ENCODE measurements at places on chromosomes 13 and 19.

DNA sequence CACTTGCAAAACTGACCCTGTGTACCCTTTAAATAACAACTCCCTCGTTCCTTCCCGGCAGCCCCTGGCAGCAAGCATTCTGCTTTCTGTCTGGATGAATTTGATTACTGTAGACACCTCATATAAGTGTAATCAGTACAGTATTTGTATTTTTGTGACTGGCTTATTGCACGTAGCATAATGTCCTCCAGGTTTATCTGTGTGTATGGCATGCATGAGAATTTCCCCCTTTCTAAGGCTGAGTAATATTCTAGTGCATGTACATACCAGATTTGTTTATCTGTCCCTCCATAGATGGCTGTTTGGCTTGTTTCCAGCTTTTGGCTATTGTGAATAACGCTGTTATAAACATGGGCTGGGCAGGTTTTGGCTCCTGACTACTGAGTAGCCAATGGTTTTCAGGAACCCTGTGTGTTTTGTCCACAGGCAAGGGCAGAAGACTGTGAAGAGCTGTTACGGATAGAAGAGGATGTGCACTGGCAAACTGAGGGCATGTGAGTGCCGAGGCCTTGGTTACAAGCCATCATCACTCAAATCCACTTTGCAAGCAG lies 98.0 kb downstream of the ESD start:
- DNase-seq, result no peak

- DNase-seq, result no peak
These were observed 397.2 kb downstream of the SLITRK1 start for GRCh38 chr13:83485101-83485500.

DNA sequence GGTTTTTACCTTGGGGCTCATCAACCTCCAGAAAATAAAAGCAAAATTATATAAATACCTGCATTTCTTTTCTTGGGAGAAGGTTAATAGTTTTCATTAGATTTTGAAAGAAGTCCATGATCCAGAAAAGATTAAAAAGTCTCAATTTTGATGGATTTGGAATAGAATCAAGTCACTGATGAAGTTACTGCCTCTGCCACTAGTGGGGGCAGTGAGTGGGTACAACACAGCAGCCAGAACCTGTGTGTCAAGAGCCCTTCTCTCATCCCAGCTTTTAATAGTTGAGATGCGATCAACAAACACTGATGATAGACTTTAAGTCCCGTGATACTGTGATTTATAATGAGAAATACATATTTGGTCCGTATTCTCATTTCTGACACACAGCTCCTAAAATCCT lies 686.7 kb downstream of the DIAPH3 start:
- DNase-seq, result no peak

- no peak for DNase-seq
These were observed 69.0 kb downstream of the PCDH9 start for GRCh38 chr13:67161176-67161575.

DNA sequence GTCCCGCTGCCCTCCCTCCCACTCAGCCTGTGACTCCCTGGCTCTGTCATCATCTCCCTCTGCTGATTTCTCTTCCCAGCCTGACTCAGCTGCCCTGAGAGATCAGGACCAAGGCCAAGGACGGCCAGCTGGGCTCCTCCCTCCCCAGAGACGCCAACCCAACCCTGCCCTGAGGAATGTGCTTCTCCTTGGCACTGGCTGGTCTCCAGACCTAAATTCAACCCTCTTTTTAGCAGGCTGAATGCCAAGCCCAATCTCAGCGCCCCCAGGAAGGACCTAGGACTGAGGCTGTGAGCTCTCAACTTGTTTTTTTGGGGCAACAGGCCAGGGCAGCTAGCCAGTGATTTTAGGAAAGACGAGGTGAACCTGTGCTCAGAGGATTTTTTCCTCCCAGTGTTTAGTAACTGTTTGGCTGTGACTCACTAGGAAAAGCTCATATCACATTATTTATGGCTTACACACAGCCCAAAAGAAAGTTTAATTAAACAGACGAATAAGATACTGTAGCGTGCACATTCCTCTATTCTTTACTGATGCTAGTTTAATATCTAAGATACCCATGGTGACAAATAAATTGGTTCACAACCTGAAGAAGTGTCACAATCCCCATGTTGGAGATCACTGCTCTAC lies 7.4 kb upstream of the IGFL1 start:
- DNase-seq, result no peak

- no peak for DNase-seq
These were observed 21.3 kb upstream of the CCNP start for GRCh38 chr19:40247735-40248262.

DNA sequence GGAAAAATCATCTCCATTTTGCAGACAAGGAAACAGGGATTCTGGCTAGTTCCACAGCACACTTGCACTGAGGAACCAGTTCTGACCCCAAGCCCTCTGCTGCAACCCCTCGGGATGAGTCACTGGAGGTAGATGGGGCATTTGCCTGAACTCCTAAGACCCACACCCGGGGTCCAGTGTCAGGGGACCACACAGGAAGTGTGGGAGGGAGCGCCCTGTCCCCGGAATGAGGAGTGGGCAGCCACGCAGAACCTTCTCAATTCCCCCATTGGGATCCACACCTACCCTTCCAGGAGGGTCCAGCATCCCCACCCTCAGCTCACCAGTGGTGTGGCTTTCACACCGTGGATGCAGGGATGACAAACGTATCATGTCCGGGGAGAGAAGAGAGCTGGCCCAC lies 62.7 kb downstream of the TSHZ3 start:
- DNase-seq, result no peak

GRCh38 chr19:51142119-51142518 lies at the start of gene SIGLEC7:
TSS of gene SIGLEC7 (plus strand) at chr19:51142301. CDS start at chr19:51142370, 69 bp downstream.
- DNase-seq, result no peak

GRCh38 chr13:34020388-34020787 lies 202.4 kb downstream of the RFC3 start:
- no peak for DNase-seq

DNA sequence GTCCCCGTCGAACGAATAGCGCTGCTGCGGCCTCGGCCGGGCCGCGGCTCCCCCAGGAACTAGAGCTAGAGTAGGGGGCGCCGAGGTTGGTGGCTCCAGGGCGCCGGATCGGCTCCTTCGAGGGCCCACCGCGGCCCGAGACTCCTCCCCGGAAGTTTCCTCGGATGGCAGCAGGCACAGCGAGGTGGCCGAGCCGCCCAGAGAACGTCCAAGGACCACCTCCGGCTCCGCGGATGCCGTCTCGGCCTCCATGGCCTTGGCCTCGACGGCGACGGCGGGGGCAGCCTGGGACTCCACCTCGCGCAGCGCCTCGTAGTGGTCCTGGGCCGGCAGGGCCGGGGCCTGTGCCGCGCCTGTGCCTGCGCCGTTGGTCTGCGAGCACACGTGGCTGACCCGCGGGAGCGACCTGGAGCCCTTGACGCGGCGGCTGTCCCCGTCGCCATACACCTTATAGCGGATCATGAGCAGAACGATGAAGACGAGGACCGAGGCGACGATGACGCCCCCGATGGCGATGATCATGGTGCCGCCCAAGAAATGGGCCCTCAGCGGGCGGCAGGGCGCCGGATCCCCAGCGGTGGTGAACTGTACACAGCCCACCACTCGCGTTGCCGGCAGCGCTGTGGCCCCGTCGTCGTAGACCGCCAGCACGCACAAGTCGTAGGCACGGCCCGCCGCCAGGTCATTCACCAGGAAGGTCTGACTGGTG lies 11.8 kb downstream of the IFNL1 start:
- DNase-seq, result no peak

GRCh38 chr19:49512970-49513745 lies 697 bp downstream of the FCGRT start:
- peak; percentile 62 for DNase-seq

- no peak for DNase-seq
These were observed 1.9 kb downstream of the HNRNPA1L2 start for GRCh38 chr13:52644108-52644507.

Measured in CD4-positive, alpha-beta T cell treated with Interleukin-6 for 4 hours (primary cell).